ENCODE measurements at places on chromosomes 12 and 14.
A peak's percentile ranks its signal among the peaks of the same experiment; 100 is the strongest.

DNA sequence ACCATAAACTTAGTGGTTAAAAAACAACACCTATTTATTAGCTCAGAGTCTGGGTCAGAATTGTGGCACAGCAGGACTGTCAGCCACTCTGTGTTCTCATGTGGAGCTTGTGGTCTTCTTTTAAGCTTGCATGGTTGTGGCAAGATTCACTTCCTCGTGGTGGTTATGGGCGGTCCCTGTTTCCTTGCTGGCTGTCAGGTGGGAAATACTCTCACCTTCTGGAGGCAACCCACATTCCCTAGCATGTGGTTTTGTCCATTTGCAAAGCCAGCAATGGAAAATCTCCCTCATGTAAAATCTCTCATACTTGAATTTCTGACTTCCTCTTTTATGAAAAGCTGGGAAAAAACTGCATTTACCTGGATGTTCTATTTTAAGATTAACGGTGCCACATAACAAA lies 229.8 kb downstream of the ALX1 start:
- no peaks in the 10 kb centered on the region for H3K4me1 ChIP-seq
- no peak for DNase-seq
- H3K27ac ChIP-seq = no peak overlapping the region
- H3K36me3 ChIP-seq = no peaks in the 10 kb centered on the region

DNA sequence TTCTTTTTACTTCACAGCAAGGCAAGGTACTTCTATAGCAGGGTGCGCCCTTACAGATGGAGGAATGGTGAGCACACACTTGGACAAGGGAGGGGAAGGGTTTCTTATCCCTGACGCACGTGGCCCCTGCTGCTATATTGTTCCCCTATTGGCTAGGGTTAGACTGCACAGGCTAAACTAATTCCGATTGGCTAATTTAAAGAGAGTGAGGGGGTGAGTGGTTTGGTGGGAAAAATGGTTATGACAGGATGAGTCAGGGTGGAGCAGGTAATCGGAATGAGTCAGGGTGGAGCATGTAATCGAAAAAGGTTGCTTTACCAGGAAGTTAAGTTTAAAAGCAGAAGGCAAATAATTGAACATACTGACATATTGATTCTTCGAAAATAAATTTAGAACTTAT lies 23.7 kb upstream of the RAB21 start:
- H3K27me3 ChIP-seq = no peaks in the 10 kb centered on the region
- H3K4me1 ChIP-seq = no peaks in the 10 kb centered on the region
- no peak overlapping the region for H3K27ac ChIP-seq
- H3K4me3 ChIP-seq = no peak overlapping the region
- no peaks in the 10 kb centered on the region for H3K36me3 ChIP-seq
- no peak for DNase-seq

GRCh38 chr14:22492622-22493542 lies 96.1 kb downstream of the DAD1 start:
- peak overlapping the region; percentile 61 for H3K4me3 ChIP-seq
- H3K4me1 ChIP-seq = peaks cover 12% of the 10 kb centered on the region
- peak overlapping the region; percentile 75 for H3K27ac ChIP-seq
- no peak for DNase-seq
- no peaks in the 10 kb centered on the region for H3K27me3 ChIP-seq

- H3K4me1 ChIP-seq = no peaks in the 10 kb centered on the region
- DNase-seq = no peak
- H3K27me3 ChIP-seq = no peaks in the 10 kb centered on the region
- no peak overlapping the region for H3K27ac ChIP-seq
These were observed 180.9 kb downstream of the NTF3 start for GRCh38 chr12:5612556-5613410.

DNA sequence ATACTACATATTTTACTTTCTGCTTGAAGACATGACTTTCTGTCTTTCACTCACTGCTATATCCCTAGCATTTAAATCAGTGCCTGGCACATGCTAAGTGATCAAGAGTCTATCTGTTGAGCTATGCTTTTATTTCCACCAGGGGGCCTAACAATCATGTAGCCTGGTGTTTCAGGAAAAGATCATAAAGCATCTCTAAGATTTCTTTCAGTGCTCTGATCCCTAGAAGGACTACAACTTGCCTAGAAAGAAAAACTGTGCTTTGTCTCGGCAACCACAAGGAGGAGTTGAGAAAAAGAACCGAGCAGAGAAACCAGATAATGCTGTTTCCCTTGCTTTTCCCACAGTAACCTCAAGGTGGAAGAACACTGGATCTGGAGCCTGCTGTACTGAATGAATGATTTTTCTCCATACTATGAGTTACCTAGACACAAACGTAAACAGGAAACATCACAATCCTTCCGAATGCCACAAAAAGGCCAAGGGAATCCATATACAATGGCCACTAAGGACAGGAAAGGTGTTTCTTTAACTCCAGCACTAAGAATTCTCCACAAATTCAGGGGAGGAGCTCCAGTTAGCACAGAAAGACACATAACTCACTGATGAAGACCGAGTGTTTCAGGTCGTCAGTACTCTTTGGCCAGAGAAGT lies 1.2 kb downstream of the CRY1 start:
- no peak for DNase-seq
- peak overlapping the region; percentile 99 for H3K27ac ChIP-seq
- H3K4me3 ChIP-seq = peak overlapping the region; percentile 90
- H3K27me3 ChIP-seq = no peaks in the 10 kb centered on the region
- peaks cover 31% of the 10 kb centered on the region for H3K4me1 ChIP-seq

GRCh38 chr12:19794116-19794515 lies 354.8 kb downstream of the AEBP2 start:
- H3K4me1 ChIP-seq = no peaks in the 10 kb centered on the region
- no peak for DNase-seq
- H3K4me3 ChIP-seq = no peak overlapping the region
- no peak overlapping the region for H3K27ac ChIP-seq
